Hippocampal formation (tissue), 2 donors: ENCODE measurements at places on chromosomes 4 and X.

- DNase-seq = no peak
These were observed 44.0 kb upstream of the TLR2 start for GRCh38 chr4:153639833-153640802.

GRCh38 chr4:152729466-152729865 is 49.7 kb upstream of the TMEM154 start:
- DNase-seq = no peak

DNA sequence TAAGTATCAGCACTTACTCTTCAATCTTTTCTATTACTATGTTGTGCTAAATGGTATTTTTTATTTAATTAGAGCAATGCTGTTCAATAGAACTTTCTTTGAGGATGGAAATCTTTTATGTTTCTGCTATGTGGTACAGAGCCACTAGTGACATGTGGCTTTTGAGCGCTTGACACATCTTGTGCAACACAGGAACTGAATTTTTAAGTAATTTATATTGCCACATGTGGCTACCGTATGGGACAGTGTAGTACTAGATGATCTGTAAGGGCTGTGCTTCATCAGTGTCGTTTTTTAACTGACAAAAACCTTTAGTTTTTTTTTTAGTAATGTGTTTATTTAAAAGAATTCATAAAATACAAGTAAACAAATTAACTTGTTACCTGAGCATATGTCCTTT is 22.4 kb downstream of the HPRT1 start:
- no peak for DNase-seq

GRCh38 chr4:60575336-60575735 is 624.8 kb upstream of the ADGRL3 start:
- DNase-seq = no peak

DNA sequence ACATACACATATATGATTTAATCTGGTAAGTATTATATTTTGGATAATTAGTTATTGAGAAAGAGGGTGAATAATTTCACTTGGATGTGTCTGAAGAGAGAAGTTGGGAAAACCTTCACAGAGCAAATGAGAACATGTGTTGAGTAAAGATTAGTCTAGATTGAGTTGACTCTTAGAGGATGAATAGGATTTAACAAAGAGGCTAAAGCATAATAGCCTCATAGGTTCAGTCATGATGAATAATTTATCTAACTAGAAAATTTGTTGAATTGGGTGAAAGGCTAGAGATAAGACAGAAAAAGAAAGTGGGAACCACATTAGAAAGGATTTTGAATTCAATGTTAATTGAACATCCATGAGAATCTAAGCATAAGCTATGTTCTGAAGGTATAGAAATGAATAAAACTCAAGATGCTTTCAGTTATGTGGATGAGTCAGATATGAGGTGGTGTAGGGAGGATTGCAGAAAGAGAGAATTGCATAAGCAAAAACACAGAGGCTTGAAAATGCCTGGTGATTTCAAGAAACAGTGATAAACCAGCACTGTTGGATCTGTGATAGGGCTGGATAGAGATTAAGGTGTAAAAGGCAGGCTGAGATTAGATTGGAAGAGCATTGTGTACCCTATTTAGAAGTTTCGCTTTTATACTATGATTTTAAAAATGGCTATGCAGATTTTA is 207.6 kb upstream of the NR3C2 start:
- no peak for DNase-seq

DNA sequence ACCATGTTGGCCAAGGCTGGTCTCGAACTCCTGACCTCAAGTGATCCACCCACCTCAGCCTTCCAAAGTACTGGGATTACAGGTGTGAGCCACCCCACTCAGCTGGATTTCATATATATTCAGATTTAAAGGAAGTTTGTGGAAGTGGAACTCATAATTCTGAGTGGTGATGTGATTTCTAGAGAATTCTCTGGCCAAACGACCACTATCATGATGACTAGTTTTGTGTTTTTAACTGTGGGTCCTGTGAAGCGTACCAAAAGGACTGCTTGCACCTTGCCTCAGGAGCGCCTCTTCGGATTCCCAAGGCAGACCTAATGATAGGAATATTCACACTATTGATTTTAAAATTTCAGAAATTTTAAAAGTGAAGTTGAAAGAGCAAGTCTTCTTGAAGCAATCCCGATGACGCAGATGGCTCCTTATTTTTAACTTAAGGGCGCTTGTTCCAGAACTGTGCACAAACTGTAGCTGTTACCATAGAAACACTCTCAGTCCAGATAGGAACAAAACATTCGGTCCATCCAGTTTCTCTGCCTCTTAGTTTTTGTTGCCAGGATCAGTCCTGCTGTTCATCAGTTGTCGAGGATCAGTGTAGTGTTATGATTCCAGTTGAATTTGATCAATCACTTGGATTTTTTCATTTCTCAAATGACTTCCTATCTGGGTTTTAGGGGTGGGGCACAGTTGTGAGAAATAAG is 51.7 kb upstream of the CLCN4 start:
- no peak for DNase-seq

GRCh38 chrX:135307171-135307570 is 2.1 kb upstream of the ETDC start:
- DNase-seq = no peak

GRCh38 chrX:150405576-150405975 is 42.5 kb downstream of the MAMLD1 start:
- DNase-seq = no peak
